ENCODE measurements at places on chromosomes 6 and 20. TPM values are rescaled to one million over a fixed set of nuclear protein-coding genes. Genes with fewer than 3 reads are reported as not detected.

DNA sequence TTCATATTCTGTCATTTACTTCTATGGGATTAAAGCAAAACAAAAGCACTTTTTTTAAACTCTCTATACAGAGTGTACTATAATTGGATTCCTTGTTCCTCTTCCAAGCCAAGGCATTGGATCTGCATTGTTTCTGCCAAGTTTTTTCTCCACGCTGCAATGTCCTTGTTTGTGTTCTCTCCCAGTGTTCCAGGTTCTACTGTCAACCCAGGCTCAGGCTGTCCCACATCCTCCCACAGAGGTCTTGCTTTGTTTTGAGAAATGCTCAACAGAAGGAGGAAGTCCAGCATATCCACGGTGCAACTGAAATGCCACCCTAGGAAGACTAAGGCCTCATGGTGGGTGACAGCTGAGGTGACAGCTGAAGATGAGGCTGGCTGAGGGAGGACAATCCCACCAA, 287.1 kb upstream of the PRDM1 start:
- no peaks in the 10 kb centered on the region for H3K36me3 ChIP-seq
- no peaks in the 10 kb centered on the region for H3K27me3 ChIP-seq
- no peak for DNase-seq
- H3K4me3 ChIP-seq, result no peak overlapping the region
- H3K27ac ChIP-seq, result no peak overlapping the region
- no peaks in the 10 kb centered on the region for H3K4me1 ChIP-seq

- DNase-seq, result no peak
- no peak overlapping the region for H3K4me3 ChIP-seq
- H3K4me1 ChIP-seq, result no peaks in the 10 kb centered on the region
Measured at GRCh38 chr6:37524970-37525318, 25.3 kb upstream of the CCDC167 start.

Gene TRAPPC3L
- not detected for total RNA-seq

Gene ADGRB3
- 5.1 TPM for total RNA-seq

Gene PRICKLE4
- total RNA-seq, result 4.1 TPM

Gene UBE2V1
- total RNA-seq, result 147 TPM
